Activated CD8-positive, alpha-beta memory T cell treated with anti-CD3 and anti-CD28 coated beads, Interleukin-2, amount 10 ng/mL, durations not matched to agents 7 days and 5 days (primary cell): ENCODE measurements at places on chromosomes 6 and 20. TPM values are rescaled to one million over a fixed set of nuclear protein-coding genes. Genes with fewer than 3 reads are reported as not detected.

DNA sequence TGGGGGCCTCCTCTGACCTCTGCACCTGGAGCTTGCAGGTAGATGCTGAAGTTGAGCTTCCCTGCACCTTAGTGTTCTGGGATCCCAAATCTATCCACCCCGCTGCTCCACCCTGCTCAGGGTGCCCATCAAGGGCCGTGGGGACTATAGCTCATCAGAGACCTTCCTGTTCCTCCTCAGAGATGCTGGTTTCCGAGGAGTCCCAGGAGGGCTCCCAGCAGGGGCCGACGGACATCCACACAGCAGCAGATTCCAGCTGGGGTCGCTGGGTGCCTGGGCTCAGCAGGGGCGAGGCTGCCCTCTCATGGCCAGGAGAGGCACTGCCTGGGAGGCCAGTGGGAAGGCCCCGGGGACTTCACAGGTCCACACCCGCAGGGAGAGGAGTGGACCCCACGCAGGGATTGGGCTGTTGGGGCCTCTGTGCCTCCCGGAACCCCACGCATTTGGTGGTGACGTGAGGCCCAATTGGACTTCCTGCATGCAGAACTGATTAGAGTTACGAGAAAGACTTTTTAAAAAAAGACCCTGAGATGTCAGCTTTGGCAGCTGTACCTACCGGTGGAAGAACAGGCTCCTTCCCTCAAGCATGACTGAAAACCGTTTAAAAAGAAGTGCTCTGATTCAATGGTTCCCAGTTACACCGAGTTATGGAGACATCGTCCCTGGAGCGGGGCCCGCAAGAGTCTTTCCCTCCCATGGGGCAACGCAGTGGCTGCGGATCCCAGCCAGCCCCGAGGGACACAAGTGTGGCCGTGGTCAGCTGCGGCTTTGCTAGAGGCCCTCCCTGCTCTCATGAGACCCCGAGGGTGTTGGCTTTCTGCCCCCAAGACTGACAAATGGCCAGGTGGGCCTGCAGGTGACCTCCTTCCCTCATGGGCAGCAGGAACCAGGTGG, 25.3 kb upstream of the SLCO4A1 start:
- no peaks in the 10 kb centered on the region for H3K36me3 ChIP-seq
- H3K4me3 ChIP-seq, result no peak overlapping the region
- H3K27ac ChIP-seq, result peak overlapping the region; percentile 98
- peaks cover 8% of the 10 kb centered on the region for H3K27me3 ChIP-seq
- H3K4me1 ChIP-seq, result peaks cover 36% of the 10 kb centered on the region

DNA sequence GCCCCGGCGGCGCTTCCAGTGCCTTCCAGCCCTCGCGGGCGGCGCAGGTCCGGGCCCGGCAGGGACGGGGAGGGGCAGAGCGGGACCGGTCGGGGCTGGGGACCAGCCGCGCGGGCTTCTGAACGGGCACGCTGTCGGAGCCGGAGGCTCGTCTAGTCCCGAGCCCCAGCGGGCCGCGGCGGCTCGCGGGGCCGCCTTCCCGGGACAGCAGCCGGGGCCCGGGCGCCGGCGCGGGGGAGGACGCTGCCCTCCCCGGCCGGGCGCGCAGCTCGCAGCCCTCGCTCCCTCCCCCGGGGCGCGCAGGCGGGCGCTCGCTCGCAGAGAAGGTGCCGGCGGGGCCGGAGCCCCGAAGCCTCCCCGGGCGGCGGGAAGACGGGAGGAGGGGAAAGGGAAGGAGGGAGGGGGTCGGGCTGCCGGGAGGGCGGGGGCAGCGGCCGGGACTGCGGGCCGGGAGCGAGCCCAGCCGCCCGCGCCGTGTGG, 696 bp upstream of the SIRPA start:
- no peaks in the 10 kb centered on the region for H3K36me3 ChIP-seq
- H3K27me3 ChIP-seq, result peaks cover 77% of the 10 kb centered on the region
- DNase-seq, result no peak
- H3K27ac ChIP-seq, result no peak overlapping the region
- no peak overlapping the region for H3K4me3 ChIP-seq

GRCh38 chr6:44255105-44255808, 2.1 kb downstream of the SLC35B2 start:
- no peak for DNase-seq
- H3K4me3 ChIP-seq, result peak overlapping the region; percentile 90
- H3K36me3 ChIP-seq, result peaks cover 51% of the 10 kb centered on the region
- H3K27ac ChIP-seq, result peak overlapping the region; percentile 87
- H3K4me1 ChIP-seq, result peaks cover 72% of the 10 kb centered on the region

GRCh38 chr6:154301839-154302752, 54.5 kb downstream of the IPCEF1 start:
- H3K4me3 ChIP-seq, result no peak overlapping the region
- peaks cover 30% of the 10 kb centered on the region for H3K4me1 ChIP-seq
- no peaks in the 10 kb centered on the region for H3K36me3 ChIP-seq
- H3K27ac ChIP-seq, result peak overlapping the region; percentile 15
- peak; percentile 70 for DNase-seq
- H3K27me3 ChIP-seq, result peaks cover 28% of the 10 kb centered on the region

GRCh38 chr6:151095538-151096254, 144.1 kb upstream of the AKAP12 start:
- peaks cover 25% of the 10 kb centered on the region for H3K4me1 ChIP-seq
- no peak overlapping the region for H3K27ac ChIP-seq
- no peak for DNase-seq
- H3K36me3 ChIP-seq, result peaks cover 58% of the 10 kb centered on the region
- no peaks in the 10 kb centered on the region for H3K27me3 ChIP-seq
- no peak overlapping the region for H3K4me3 ChIP-seq

DNA sequence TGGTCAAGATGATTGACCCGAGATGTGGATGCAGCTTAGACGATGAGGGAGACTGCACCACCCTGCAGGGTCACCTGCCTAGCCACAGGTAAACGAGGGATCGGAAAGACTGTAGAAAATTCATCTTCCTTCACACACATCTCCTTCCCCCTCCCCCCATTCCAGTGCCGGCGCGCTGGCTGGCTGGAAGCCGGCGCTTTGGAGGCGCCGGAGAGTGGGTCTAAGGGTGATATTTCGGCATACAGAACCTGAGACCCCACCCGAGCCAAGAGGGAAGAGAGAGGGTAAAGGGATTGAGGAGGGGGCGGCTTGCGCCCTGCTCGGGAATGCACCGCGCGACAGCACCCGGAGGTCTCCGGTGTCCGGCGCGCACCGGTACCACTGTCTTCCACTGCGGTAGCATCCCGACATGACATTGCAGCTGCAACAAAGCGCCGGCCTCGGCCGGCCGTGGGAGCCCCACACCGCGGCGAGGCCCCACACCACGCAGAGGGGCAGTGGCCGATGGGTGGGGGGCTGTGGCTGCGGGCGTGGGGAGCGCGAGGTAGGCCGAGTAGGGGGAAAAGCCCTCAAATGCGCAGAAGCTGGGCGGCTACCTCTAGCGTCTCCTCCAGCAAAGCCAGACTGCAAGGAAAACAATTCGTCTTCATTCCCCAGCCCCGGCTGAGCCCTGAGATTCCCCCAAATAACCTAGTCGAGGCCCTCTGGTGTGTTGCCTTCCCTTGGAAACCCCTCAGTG, 984 bp downstream of the TNFRSF21 start:
- peaks cover 4% of the 10 kb centered on the region for H3K4me1 ChIP-seq
- H3K27me3 ChIP-seq, result peaks cover 63% of the 10 kb centered on the region
- H3K27ac ChIP-seq, result no peak overlapping the region
- DNase-seq, result no peak

- no peak overlapping the region for H3K4me3 ChIP-seq
- peaks cover 89% of the 10 kb centered on the region for H3K27me3 ChIP-seq
- peaks cover 36% of the 10 kb centered on the region for H3K4me1 ChIP-seq
- no peak overlapping the region for H3K27ac ChIP-seq
Measured at GRCh38 chr6:5994234-5994998, 12.3 kb downstream of the NRN1 start.

GRCh38 chr20:41618807-41619311, 682 bp upstream of the CHD6 start:
- no peak overlapping the region for H3K27ac ChIP-seq
- H3K4me1 ChIP-seq, result peaks cover 32% of the 10 kb centered on the region
- peak overlapping the region; percentile 77 for H3K4me3 ChIP-seq
- no peak for DNase-seq
- H3K36me3 ChIP-seq, result peaks cover 1% of the 10 kb centered on the region

GRCh38 chr6:125379174-125379573, 77.4 kb upstream of the HDDC2 start:
- peaks cover 47% of the 10 kb centered on the region for H3K27me3 ChIP-seq
- no peaks in the 10 kb centered on the region for H3K4me1 ChIP-seq
- no peak overlapping the region for H3K4me3 ChIP-seq
- DNase-seq, result no peak
- H3K27ac ChIP-seq, result no peak overlapping the region

DNA sequence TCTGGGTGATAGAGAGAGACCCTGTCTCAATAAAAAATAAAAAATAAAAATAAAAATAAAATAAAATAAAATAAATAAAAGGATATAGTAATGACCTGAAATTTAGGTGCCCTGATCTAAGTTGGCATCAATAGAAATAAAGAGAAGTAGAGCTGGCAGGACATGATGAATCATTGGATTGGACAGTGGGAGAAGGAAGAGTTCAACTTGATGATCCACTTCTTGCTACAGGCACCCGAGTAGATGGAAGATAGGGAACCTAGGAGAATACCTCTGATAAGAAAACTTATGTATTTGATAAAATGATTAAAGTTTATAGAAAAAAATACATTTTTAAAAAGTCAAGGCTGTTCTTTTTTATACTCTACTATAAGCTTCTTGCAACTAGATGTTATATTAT, 79.0 kb downstream of the ADTRP start:
- H3K4me3 ChIP-seq, result no peak overlapping the region
- peaks cover 5% of the 10 kb centered on the region for H3K27me3 ChIP-seq
- no peak for DNase-seq
- no peak overlapping the region for H3K27ac ChIP-seq
- H3K36me3 ChIP-seq, result no peaks in the 10 kb centered on the region

DNA sequence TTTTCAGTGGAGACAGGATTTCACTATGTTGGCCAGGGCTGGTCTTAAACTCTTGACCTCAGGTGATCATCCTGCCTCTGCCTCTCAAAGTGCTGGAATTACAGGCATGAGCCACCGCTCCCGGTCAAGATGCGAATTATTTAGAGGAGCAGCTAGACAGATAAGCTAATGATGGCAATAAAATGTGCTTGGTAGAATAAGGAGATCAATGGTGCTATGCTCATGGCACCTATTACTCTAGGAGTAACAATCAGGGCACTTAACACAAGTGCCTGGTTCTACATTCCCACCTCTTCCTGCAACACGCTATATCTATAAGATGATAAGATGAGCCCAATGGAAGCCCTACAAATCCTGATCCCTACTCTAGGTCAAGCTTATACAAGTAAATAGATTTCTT, 61.4 kb upstream of the LOC128125822 start:
- H3K27ac ChIP-seq, result no peak overlapping the region
- H3K27me3 ChIP-seq, result peaks cover 20% of the 10 kb centered on the region
- no peak overlapping the region for H3K4me3 ChIP-seq
- no peak for DNase-seq

DNA sequence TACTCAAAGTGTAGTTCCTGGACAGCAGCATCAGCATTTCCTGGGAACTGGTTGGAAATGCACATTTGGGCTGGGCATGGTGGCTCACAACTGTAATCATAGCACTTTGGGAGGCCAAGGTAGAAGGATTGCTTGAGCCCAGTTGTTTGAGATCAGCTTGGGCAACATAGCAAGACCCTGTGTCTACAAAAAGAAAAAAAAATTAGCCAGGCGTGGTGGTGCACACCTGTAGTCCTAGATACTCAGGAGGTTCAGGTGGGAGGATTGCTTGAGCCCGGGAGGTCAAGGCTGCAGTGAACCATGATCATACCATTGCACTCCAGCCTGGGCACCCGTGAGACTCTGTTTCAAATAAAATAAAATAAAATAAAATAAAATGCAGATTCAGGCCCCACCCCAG, 156.2 kb downstream of the CDC5L start:
- H3K27ac ChIP-seq, result no peak overlapping the region
- no peaks in the 10 kb centered on the region for H3K4me1 ChIP-seq
- H3K36me3 ChIP-seq, result no peaks in the 10 kb centered on the region
- DNase-seq, result no peak
- peaks cover 21% of the 10 kb centered on the region for H3K27me3 ChIP-seq
- no peak overlapping the region for H3K4me3 ChIP-seq

GRCh38 chr6:42125231-42125630, 17.2 kb downstream of the C6orf132 start:
- no peak overlapping the region for H3K27ac ChIP-seq
- DNase-seq, result no peak
- H3K4me1 ChIP-seq, result no peaks in the 10 kb centered on the region
- H3K27me3 ChIP-seq, result no peaks in the 10 kb centered on the region
- no peaks in the 10 kb centered on the region for H3K36me3 ChIP-seq

DNA sequence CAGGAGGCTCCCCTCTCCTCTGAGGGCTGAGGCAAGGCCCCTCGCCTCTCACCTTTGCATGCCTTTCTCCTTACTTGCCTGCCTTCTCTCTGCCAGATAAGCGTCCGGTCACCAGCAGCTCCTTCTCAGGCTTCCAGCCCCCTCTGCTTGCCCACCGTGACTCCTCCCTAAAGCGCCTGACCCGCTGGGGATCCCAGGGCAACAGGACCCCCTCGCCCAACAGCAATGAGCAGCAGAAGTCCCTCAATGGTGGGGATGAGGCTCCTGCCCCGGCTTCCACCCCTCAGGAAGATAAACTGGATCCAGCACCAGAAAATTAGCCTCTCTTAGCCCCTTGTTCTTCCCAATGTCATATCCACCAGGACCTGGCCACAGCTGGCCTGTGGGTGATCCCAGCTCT, 21.3 kb upstream of the PPARD start:
- no peak overlapping the region for H3K4me3 ChIP-seq
- H3K27ac ChIP-seq, result no peak overlapping the region
- peaks cover 71% of the 10 kb centered on the region for H3K36me3 ChIP-seq
- no peaks in the 10 kb centered on the region for H3K27me3 ChIP-seq

DNA sequence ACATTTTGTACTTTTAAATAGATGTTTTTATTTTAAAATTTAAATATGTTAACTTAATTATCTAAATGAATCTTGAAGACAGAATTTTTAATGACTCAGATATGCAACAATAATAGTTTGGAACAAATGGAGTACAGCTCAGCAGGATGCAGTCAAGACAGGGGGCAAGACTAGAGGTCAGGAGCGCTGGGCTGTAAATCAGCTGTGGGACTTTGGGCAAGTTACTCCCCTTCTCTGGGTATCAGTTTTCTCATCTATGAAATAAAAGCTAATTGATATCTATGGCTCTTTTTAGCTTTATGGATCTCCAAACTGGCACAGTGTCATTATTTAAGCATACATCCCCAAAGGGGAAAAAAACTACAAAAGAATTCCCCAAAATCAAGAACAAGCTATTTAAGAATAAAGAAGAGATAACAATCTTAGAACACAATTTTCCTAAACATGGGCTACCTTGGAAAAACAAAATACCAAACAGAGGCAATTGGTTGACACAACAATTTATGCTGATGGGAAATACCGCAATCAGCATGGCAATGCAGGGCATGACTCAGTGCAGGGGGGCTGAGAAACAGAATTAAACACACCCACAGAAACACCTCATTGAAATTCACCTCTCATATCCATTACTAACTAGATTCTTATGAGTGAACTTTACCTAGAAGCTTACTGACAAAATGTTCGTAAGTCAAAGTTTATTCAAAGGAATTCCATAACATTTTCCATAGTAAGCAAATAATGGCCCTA, 188.2 kb downstream of the SIM1 start:
- no peak overlapping the region for H3K27ac ChIP-seq
- peaks cover 7% of the 10 kb centered on the region for H3K4me1 ChIP-seq
- no peak overlapping the region for H3K4me3 ChIP-seq
- H3K36me3 ChIP-seq, result no peaks in the 10 kb centered on the region

Gene ABT1
- total RNA-seq, result 30.0 TPM

Gene DEFB132
- total RNA-seq, result not detected

Gene TNFRSF21
- total RNA-seq, result 0.09 TPM

Gene HLA-DQA2
- 4.9 TPM for total RNA-seq

Gene TRAPPC3L
- total RNA-seq, result not detected

Gene ARHGAP40
- not detected for total RNA-seq

Gene BRPF3
- total RNA-seq, result 14.8 TPM

Gene DOK5
- 4.4 TPM for total RNA-seq

Gene ME1
- total RNA-seq, result 0.14 TPM

Gene HAO1
- not detected for total RNA-seq
